C1 segment of cervical spinal cord (tissue), 14 donors: ENCODE measurements at places on chromosomes 2 and 18.
A peak's percentile ranks its signal among the peaks of the same experiment; 100 is the strongest.

- no peak for DNase-seq
These were observed 136.1 kb upstream of the NOSTRIN start for GRCh38 chr2:168666339-168666738.

DNA sequence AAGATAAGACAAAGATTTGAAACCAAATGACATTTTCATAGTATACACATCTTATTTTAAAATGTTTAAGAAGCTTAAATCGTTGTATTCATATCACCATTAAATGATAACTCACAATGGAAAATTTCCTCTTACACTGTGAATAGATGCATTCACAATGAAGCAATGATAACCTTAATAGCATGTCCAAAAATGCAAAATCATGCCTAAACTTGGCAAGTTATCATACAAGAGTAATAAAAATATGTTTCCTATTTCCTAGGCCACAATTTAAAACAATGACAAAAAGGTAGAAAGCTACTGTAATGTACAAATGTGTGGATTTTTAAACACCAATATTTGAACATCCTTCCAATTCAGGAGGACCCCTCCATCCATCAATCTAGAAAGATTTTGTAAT lies 157.4 kb upstream of the GULP1 start:
- no peak for DNase-seq

- DNase-seq: no peak
These were observed 382.8 kb upstream of the HS6ST1 start for GRCh38 chr2:128701418-128701817.

GRCh38 chr18:4096486-4096885 lies 358.6 kb downstream of the DLGAP1 start:
- no peak for DNase-seq

- no peak for DNase-seq
These were observed 68.6 kb downstream of the ZC3H6 start for GRCh38 chr2:112343827-112344585.

- no peak for DNase-seq
These were observed 27.3 kb downstream of the MTCL1 start for GRCh38 chr18:8732442-8733360.

- no peak for DNase-seq
These were observed 134.1 kb upstream of the GPC1 start for GRCh38 chr2:240301256-240301795.

GRCh38 chr2:179096090-179096489 lies 46.2 kb upstream of the CCDC141 start:
- no peak for DNase-seq

DNA sequence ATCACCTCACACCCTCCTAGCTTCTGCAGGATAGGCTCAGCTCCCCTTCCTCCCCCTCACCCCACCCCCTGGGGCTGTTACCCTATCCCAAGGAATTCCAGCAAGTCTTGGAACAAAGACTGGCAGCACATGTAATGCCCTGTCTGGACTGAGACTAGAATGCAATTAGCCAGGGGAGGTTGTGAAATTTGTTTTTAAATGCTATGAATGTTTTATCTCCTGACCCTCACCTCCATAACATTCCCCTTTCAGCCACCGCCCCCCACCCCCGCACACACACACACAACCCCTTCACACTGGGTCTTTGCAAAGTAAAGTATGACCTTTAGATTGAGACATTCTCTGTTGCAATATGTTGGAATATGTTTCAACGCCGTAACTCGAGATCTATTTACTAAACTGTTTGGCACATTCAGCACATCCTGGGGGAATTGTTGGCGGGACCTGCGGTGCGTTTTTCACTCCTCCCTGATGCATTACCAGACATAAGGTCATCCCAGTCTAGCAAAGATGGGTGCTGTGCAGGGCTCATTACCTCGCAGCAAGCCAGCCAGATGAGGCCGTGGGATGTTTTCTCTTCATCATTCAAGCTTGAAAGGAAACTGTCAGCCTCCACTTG lies 290.7 kb upstream of the SLC14A2 start:
- DNase-seq: no peak

DNA sequence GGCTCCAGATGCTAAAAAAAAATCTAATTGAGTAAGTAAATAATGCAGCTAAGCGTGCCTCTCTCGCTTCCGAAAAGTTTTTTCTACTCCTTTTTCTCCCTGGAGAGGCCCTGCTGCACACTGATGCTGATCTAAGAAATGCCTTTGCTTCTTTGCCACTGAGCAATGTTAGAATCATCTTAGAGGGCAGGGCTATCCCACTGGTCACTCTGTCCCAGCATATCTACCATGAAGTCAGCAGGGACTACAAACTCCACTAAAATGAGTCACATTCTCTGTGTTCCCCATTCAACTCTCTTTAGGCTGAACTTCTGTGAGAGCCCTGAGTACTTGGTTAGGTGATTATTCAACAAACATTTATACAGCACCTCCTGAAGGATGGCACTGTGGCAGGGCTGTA lies 127.6 kb upstream of the LYPD1 start:
- DNase-seq: no peak

DNA sequence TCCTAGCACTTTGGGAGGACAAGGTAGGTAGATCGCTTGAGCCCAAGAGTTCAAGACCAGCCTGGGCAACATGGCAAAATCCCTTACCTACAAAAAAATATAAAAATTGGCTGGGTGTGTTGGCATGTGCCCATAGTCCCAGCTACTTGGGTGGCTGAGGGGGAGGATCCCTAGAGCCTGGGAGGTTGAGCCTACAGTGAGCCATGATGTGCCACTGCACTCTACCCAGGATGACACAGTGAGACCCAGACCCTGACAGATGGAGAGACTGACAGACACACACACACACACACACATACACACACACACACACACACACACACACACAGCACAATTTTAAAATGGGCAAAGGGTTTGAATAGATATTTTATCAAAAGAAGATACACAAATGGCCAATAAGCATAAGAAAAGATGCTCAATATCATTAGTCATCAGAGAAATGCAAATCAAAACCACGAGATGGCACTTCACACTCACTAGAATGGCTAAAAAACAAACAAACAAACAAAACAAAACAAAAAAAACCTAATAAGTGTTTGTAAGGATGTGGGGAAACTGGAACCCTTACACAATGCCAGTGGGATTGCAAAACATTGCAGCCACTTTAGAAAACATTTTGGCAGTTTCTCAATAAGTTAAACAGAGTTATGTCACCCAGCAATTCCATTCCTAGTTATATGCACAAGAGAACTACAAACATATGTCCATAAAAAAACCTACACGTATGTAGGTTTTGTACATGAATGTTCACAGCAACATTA lies 42.3 kb downstream of the BAZ2B start:
- DNase-seq: no peak

DNA sequence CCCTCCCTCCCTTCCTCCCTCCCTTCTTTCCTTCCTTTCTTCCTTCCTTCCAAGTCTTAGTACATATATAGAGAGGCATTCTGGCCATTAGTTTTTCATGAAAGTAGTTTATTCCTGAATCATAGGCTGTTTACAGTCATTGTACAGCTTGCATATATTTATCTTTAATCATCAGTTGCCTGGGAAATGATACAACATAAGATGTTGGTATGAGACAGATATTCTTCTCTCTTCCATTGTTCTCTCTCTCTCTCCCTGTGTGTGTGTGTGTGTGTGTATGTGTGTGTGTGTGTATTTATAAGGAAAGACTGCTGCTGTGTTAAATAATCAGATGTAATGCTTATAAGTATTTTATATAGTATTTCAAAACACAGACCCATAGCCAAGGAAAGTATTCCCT lies 289.8 kb upstream of the UBE2E3 start:
- DNase-seq: no peak

DNA sequence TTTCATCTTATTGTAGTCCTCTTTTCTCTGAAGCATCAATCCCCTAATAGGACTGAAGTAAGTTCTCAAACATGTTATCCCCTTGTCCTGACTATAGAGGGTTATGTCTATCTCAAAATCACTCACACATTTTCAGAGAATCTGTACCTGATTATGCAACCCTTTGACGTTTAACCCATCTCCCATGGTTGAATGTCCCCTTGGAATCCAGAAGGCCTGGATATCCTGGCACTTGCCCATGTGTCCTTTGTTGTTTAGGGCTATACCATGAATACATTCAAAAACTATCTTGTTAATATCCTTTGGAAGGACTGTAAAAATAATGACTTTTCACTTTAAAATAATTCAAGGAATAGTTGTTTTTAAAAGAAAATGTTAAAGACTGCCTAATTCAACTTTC lies 66.3 kb upstream of the PSMD14 start:
- DNase-seq: no peak

DNA sequence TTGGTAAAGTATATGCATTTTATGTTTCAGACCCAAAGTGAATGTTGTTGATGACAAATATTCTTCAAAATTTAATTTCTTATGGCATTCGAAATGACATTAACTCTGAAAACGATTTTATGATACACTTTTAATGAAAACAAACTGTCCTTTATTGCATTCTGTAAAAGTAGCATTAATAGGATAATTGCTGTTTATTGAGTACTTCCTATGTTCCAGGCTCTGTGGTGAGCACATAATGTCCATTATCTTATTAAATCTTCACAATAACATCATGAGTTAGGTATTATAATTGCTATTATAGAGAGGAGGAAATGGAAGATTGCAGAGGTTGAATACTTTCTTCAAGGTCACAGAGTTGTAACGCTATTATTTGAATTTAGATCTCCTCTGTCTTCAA lies 638.0 kb downstream of the LRP1B start:
- no peak for DNase-seq

DNA sequence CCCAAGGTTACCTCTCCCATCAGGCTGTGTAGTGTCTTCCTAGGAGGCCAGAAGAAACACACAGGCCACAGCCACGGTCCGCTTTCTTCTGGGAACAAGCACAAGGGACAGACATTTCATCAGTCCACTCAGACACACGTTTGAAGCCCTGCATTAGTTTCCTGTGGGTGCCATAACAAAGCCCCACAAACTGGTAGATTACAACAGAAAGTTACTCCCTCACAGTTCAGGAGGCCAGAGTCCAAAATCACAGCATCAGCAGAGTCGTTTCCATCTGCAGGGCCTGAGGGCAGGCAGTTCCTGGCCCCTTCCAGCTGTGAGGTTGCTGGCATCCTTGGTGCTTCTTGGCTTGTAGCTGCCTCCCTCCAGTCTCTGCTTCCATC lies 8.8 kb upstream of the PRLH start:
- no peak for DNase-seq

GRCh38 chr2:121099329-121100290 lies 185.4 kb downstream of the TFCP2L1 start:
- peak; percentile 44 for DNase-seq

GRCh38 chr2:172095905-172096625 lies 6.6 kb downstream of the DLX2 start:
- no peak for DNase-seq

- DNase-seq: no peak
These were observed 106.6 kb downstream of the MAP4K4 start for GRCh38 chr2:101803945-101804696.

DNA sequence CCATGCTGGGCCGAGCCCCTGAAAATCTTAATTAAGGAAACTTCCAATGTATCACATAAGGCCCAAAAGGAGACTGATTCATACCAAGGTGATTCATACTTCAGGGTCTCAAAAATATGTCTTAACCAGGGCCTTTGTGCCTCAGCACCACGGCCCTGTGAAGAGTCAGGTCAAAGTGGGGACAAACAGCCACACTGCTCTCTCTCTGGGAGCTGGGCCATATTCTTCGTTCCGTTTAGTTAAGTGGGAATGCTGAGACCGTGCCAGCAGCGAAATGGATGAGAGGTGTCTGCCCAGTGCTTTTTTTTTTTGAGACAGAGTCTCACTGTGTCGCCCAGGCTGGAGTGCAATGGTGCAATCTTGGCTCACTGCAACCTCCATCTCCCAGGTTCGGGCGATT lies 9.3 kb upstream of the PTMA start:
- no peak for DNase-seq

DNA sequence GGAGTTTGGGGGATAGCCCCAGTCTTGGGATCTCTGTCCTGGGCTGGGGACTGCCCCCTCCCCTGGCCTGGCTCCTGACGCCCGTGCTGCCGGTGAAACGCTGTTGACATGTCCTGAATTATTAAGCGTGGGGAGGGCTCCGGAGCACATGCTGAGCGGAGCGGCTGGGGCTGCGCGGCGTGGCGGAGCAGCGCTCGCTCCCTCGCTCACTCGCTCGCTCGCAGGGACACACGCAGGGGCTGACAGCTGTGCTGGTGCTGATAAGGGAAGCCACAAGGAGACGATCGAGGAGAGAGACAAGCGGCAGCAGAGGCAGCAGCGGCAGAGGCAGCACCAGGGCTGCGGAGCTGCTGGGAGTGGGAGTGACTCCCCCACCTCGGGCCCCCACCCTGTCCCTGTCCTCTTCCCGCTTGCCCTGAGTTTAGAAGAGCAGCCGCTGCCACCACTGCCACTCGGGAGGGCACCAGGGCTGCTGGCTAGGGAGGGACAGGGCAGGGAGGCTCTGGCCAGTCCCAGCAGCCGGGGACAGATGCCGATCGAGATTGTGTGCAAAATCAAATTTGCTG lies at the start of gene ASIC4:
Gene ASIC4, plus strand, starts transcription at position 287 of the 566 bp plus-strand sequence. Its CDS starts 243 bp downstream, at position 530.
- no peak for DNase-seq

DNA sequence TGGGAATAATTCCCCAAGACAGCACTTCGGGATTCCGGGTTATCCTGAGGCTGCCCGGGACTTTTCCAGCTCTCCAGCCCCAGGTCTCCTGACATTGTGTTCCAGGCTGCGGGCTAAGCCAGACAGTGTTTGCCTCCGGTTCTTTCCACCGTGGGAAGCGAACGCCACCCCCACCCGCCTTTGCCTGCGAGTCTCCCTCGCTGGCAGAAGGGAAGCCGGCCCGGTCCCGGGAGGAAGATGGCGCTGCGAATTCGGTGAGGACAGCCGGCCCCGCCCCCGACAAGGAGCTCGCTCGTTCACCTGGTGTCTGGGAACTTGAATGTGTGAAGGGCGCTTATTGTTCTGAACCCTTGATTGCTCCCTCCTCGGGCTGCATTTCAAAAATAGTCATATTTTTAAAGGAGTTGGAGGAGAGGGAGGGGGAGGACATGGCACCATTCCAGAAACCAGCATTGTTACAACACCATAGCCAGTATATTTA lies 2.9 kb downstream of the LRATD1 start:
- peak; percentile 38 for DNase-seq

- DNase-seq: no peak
These were observed 3.0 kb downstream of the ACOXL start for GRCh38 chr2:110735366-110735765.

DNA sequence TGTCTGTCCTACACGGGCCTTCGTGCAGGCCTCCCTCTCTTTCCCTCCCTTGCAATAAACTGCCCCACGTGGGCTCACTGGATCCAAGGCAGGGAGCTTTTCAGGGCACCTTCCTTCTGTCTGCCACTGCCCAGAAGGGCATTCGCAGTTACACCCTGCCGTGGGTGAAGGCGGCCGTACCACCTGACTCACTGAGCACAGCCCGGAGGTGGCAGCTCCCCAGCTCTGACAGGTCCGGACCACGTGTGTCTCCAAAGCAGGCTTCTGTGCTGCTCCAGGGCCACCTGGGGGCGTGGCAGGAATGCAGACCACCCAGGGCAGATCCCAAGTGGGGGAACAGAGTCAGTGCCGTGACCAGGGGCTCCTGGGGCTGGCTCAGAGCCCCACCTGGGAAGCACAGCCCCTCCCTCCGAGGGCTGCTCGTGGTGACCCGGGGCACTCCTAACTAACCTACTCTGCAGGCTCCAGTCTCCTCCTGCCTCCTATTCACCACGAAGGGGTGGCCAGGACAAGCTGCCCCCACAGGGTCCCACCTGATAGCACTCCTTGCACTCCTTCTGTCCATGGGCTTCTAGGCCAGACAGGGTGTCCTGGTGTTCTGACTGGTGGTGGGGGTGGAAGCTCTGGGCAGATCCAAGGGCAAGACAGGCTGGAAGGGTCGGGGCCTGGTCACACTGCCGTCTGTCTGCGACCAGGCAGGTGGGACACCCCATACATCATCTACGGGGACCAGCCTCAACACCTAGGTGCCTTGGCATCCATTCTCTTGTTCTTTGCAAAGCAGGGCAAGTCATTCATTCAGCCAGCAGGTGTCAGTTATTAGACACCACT lies 9.7 kb downstream of the SNED1 start:
- no peak for DNase-seq
